ENCODE measurements at places on chromosomes 11 and 22.
A peak's percentile ranks its signal among the peaks of the same experiment; 100 is the strongest.

GRCh38 chr11:118883368-118884071 lies at the start of gene CXCR5:
CXCR5 (plus strand) TSS chr11:118883892; CDS start chr11:118883942, 50 bp downstream.
- DNase-seq = no peak

- DNase-seq = no peak
These were observed 59.1 kb upstream of the SCUBE2 start for GRCh38 chr11:9150501-9150900.

DNA sequence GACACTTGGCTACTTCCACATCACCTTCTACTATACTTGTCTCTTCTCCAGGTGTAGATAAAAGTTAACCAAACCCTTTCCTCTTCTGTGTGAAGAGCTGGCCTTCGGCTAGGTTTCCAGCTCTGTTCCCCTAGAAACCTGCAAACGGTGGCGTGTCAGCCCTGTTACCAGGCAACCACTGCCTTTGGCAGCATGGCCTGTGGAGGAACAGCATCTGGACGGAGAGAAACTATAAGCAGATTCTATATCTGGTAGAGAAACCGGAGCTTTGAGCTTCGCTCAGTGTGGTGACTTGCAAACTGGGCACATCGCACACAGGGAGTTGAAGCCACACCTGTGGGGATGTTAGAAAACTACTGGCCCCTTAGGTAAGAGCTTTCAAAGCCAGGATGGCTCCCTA lies 35.9 kb downstream of the ARAP1 start:
- DNase-seq = no peak

GRCh38 chr11:67429038-67429668 lies 859 bp downstream of the RPS6KB2 start:
- DNase-seq = no peak

DNA sequence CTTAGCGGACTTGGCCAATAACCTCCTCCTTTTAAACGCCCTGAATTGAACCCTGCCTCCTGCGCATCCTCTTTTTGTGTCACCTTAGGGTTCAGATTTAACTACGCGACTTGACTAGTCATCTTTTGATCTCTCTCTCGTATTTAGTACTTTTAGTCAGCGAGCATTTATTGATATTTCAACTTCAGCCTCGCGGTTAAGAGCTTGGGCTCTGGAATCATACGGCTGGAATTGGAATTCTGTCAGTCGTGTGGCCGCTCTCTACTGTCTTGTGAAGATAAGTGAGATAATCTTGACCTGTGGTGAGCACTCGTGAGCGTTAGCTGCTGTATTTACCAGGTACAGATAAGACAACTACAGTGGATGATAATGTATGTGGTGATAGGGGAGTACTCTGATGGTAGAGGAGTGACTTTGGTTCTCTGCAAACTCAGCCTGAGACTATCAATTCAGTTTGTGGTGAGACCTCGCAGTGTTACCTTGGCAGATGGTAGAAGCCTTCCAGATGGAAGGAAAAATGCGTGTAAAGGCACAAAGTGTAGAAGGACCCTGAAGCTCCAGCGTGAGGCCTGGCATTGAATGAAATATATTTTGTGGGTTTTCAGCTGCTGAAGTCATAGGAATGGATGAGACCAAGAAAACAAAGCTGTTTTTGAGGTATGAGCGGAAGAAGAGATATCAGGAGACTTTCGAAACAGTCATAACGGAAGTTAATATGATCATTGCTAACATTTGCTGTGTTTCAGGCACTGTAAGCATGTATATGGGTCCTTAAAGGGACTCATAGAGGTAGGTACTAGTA lies 682 bp downstream of the ATM start:
- DNase-seq = peak; percentile 57

DNA sequence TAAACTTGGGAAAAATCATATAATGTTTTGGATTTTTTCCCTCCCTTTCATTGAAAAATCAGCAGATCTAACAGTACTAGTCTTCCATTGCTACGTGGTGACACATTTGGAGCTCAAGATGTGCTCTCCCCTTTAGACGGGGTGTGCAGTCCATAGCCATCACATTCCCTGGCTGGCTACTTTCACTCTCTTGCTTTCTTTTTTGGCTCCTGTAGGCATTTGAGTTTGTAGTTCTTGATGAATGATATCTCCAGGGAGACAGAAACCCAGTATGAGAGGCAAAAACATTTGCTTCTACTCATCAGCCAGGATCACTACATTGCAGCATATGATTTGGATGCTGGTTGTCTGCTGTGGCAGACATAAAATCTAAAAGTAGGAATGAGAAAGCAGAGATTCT lies 12.1 kb downstream of the CCDC81 start:
- no peak for DNase-seq

GRCh38 chr22:36194971-36195370 lies 6.6 kb downstream of the APOL4 start:
- peak; percentile 75 for DNase-seq

- no peak for DNase-seq
These were observed 429 bp upstream of the SLC22A6 start for GRCh38 chr11:62985041-62985750.

GRCh38 chr11:35618497-35619115 lies 346 bp downstream of the FJX1 start:
- no peak for DNase-seq

GRCh38 chr11:75140269-75141138 lies 10.4 kb upstream of the SLCO2B1 start:
- DNase-seq = peak; percentile 85

GRCh38 chr11:10777806-10778205 lies 26.8 kb downstream of the CTR9 start:
- DNase-seq = no peak

GRCh38 chr22:32533265-32534111 lies 58.9 kb downstream of the FBXO7 start:
- no peak for DNase-seq

- DNase-seq = peak; percentile 80
These were observed at the start of gene ASRGL1 for GRCh38 chr11:62337303-62338181. ASRGL1 (plus strand) TSS chr11:62337448; CDS start chr11:62337978, 530 bp downstream.

- no peak for DNase-seq
These were observed 49.2 kb upstream of the OR4B1 start for GRCh38 chr11:48167380-48167779.

DNA sequence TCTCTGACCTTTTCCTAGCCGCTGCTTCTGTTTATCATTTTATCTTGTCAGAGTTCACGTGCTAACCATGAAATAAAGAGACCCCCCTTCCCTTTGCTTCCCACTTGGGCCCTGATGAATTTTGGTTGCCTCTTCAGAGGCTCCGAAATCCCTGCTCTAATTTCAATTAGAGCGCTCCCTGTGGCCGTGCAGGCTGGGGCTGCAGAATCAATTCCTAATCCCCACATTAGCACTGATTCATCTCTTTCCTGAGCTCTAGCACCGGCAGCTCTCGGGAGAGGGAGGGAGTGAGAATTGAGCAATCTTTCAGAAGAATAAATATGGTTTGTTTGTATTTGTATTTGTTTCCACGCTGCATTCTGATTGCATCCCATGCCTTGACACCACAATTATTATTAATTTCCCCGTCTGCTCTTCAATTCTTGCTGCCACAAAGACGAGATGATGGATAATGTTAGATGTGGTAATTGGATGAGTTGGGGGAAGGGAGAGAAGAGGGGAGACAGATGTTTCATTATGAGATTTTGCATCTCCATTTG lies 76.9 kb downstream of the NTM start:
- no peak for DNase-seq

DNA sequence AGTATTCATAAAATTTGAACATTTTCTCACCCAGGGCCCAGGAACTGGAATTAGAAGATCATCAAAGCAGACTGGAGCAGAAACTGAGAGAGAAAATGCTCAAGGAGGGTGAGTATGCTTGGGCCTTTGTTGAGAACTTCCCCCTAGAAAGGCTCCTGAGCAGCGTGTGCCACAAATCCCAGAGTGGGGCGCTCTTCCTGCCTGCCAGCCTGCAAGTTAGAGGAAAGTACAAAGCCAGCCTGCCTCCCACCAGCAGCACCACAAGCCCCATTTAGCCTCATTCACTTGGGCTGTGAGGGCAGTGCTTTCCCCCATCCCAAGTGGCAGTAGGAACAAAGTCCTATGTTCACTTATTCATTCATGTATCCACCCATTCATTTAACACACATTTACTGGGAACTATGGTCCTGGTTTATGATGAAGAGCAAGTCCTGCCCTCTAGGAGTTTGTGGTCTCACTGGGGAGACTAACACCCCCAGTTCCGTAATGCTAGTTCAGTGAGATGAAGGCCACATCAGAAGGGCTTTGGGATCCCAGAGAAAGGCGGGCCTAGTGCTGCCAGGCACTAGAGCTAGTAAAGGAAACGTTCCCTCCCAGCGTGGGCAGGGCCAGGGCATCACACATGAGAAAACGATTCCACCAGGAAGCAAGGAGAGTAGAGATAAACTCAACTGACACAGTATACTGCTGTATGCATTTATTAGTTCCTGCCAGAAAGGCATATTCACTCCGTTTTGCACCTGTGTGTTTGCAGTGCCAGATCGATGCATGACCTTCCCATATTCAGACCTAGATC lies 22.4 kb upstream of the PARVA start:
- DNase-seq = no peak

DNA sequence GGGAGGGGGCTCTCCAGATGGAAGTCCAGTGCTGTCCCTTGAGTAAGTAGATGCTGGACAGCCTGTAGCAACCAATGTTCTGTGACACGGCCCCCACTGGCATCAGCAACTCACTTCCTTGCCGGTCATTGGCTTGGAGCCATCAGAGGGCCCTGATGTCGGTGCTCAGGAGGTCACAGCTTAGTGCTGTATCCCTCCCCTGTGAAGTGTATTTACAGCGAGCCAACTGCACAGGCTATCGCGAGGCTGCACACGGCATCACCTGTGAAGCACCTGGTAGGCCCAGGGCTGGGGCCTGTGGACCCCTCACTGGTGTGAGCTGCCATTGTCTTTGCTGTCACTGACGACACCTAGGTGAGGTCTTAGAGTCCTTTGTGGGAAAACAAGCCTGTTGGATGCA lies 13.4 kb upstream of the ACR start:
- no peak for DNase-seq

- DNase-seq = no peak
These were observed 590.0 kb downstream of the BRD1 start for GRCh38 chr22:49237703-49238102.

GRCh38 chr11:118841469-118842242 lies 42.0 kb upstream of the CXCR5 start:
- peak; percentile 80 for DNase-seq

GRCh38 chr11:14751975-14752407 lies 108.4 kb downstream of the PDE3B start:
- DNase-seq = no peak

- peak; percentile 23 for DNase-seq
These were observed 13.9 kb upstream of the SHANK2 start for GRCh38 chr11:71266114-71266833.

- no peak for DNase-seq
These were observed 88.2 kb downstream of the SHANK2 start for GRCh38 chr11:71164186-71164585.

- no peak for DNase-seq
These were observed 3.8 kb upstream of the CPT1A start for GRCh38 chr11:68845351-68846002.

- peak; percentile 61 for DNase-seq
These were observed 88.6 kb upstream of the CRYBB3 start for GRCh38 chr22:25110846-25111578.

- DNase-seq = no peak
These were observed 35.4 kb downstream of the CD82 start for GRCh38 chr11:44600839-44601383.

- DNase-seq = no peak
These were observed 578.5 kb downstream of the BUD13 start for GRCh38 chr11:116194156-116194904.

- DNase-seq = no peak
These were observed 206.5 kb downstream of the NAV2 start for GRCh38 chr11:19919050-19919561.

DNA sequence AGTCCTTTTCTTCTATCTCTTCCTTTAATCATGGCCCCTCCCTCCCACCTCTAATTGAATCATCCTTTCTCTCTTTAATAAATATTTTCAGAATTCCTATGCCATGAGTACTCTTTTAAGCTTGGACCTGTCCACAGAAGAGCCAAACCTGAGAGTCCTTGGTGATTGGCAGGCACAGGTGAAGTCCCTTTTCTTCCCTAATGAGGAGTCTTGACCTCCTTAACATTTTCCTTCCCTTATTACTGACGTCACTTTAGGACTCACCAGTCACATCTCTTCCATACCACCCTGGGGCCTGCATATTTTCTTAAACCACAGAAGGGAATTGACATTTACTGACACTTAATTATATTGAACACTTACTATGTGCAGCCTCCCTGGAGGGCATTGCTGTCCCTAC lies 41.0 kb upstream of the RASSF10 start:
- no peak for DNase-seq

DNA sequence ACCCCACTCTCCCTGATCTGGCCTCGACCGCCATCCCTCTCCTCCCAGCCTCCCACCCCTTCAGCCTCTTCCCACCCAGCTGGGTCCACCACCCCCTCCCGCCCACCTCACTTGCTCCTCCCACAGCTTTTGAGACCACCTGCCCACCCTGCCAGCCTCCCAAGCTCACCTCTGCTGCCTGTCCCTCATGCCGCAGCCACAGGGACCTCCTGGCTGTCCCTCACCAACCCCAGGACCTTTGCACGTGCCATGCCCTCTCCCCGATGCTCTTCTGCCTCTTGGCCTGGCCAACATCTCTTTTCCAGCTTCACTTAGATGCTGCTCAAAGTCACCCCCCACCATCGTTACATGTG lies 6.5 kb downstream of the PNPLA5 start:
- no peak for DNase-seq

GRCh38 chr22:45504373-45505341 lies 2.0 kb downstream of the FBLN1 start:
- DNase-seq = no peak

GRCh38 chr11:69686452-69686851 lies 11.3 kb upstream of the LTO1 start:
- no peak for DNase-seq

- no peak for DNase-seq
These were observed 51.6 kb upstream of the DEUP1 start for GRCh38 chr11:93278976-93279375.

DNA sequence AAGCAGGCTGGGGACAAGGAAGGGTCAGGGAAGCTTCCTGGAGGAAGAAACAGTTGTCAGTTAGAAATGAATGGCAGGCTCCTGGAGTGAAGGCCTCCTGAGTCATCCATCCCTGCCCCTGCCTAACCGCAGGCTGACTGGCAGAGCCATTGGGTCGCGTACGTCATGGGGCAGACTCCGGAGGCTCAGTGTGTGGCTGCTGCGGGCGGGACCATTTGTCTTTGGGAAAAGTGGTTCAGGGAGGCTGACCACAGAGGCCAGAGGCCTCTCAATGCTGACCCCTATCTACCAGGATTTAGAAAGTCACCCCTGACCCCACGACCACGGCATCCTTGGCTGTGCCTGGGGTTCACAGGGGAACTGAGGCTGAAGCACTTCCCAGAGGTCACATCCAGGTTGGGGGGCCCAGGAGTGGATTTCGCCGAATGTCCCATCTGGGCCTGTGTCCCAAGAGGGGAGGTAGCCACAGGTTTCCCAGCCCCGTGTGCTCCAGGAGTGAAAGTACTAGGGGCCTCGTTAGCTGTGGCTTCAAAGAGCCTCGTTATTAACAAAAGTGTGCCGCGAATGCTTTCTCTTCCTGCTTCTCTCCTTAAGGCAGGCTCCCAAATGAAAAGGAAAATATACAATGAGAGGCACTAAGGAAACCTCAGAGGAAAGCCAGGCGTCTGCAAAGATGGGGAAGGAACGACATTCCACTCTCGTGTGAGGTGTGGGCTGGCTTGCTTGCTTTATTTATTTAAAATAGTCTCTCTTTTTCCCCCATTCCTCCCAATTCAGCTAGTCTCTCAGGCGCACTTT lies 58.9 kb downstream of the FLRT1 start:
- no peak for DNase-seq

- DNase-seq = no peak
These were observed 75.3 kb downstream of the CD44 start for GRCh38 chr11:35214226-35214770.

- DNase-seq = no peak
These were observed 20.9 kb upstream of the MICAL2 start for GRCh38 chr11:12089473-12089872.

- peak; percentile 89 for DNase-seq
These were observed 3.6 kb downstream of the AHNAK start for GRCh38 chr11:62542750-62543567.
